ENCODE measurements at places on chromosomes 5 and 9.

GRCh38 chr5:56849671-56850070 is 34.3 kb downstream of the MAP3K1 start:
- DNase-seq: no peak

DNA sequence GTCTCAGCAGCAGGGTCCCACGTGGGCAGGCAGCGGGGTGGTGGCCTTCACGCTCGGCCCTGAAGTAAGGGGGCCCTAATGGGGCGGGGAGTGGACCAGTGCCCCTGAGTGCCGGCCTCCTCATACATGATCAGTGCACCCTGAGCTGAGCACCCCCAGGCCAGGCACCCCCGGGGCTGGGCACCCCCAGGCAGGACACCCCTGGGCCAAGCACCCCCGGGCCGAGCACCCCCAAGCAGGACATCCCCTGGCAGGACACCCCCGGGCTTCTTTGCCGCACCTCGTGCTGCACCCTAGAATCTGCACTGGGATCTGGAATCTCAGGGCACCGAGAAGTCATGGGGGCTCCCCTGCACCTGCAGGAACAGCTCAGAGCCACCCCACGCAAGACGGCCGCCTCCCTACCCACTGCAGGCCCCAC is 51.4 kb downstream of the EXD3 start:
- no peak for DNase-seq

- no peak for DNase-seq
Observed at GRCh38 chr5:118984602-118985001, 3.7 kb downstream of the DTWD2 start.

DNA sequence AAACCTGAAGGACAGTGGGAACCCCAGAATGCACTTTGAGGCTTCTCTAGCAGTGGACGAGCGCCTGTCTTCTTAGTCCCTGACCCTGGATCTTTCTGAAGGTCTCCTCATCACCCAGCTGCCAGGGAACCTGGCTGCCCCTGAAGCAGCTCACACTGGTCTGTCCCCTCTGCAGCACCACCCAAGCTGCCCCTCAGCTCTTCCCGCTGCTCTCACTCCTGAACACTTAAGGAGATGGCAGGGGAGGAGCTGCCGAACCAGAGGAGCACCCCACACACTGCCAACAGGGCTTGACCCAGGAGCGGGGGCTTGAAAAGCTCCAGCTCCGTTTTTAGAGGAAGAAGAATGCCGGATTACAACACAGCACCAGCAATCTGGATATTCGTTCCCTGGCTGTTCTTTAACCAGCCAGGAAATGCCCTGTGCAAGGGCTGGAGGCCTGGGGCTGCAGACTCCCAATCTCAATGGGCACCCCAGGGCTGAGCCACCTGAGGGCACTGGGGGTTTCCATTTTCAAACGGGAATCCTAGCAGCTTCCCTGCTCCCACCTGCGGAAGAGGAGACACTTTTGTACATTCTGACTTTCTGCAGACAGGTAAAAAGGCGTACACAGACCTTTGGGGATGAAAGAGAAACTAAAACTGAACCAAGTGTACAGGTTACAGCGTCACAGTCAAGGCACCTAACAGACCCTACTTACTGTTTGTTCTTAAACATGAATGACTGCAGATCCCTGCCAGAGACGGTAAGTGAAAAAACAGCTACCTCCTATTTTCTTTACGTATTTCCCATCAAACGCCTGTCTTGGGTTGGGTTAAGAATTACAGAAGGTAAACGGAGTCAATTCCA is 36.3 kb downstream of the GOLM1 start:
- no peak for DNase-seq

GRCh38 chr9:132241483-132241839 is 79.6 kb downstream of the NTNG2 start:
- no peak for DNase-seq

GRCh38 chr5:10621832-10622231 is 58.0 kb downstream of the ANKRD33B start:
- no peak for DNase-seq

GRCh38 chr9:91422758-91423711 is 597 bp downstream of the NFIL3 start:
- DNase-seq: peak; percentile 73

DNA sequence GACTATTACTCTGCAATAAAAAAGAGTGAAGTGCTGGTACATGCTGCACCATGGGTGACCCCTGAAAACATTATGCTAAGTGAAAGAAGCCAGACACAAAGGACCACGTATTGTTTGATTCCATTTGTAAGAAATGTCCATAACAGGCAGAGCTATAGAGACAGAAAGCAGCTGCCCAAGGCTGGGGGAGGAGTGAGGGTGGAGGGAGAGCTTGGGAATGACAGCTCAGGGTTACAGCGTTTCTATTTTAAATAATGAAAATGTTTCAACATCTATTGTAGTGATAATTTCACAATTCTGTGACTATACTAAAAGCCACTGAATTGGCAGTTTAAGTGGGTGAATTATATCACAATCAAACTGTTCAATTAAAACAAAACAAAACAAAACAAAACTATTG is 81.7 kb downstream of the MYO10 start:
- no peak for DNase-seq

GRCh38 chr5:167763772-167764171 is 527.7 kb upstream of the WWC1 start:
- no peak for DNase-seq

DNA sequence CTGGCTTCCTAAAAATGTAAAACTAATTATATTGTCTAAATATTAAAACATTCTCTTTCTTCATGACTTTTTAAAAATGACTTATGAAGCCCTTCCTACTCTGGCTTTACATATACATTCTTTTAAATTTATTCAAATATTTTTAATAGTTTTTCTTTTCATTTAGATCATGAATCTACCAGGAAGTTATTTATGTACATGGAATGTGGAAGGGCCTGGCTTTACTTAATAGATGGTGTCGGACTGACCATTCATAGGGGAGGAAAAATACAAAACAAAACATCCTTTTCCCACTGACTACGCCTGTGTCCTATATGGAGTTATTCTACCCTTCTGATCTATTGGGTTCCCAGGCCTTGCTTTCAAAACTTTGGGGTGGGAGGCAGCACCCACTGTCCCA is 129.8 kb downstream of the MACROH2A1 start:
- no peak for DNase-seq

GRCh38 chr5:92908952-92909601 is 671.9 kb downstream of the NR2F1-AS1 start:
- DNase-seq: no peak

DNA sequence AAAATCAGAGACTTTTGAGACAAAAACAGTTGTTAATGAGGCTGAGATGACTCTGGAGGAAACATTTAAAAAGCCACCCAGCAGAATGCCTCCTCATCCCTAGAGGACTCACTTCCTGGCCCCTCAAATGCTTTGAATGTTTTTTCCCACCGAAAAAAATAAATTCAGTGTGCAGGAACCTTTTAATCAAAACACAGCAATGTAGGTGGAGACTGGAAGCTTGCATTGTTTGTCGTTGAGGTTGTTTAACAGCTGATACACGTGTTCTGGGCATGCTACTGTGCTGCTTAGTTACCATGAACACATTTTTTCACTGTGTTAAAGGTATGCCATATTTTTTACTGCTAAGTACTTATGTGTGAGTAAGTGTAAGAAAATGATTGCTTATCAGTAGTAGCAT is 65.7 kb upstream of the ADCY2 start:
- DNase-seq: no peak

GRCh38 chr5:136466041-136466415 is 100.7 kb upstream of the TRPC7 start:
- no peak for DNase-seq
